ENCODE measurements at places on chromosomes 5 and 9. TPM values are rescaled to one million over a fixed set of nuclear protein-coding genes. Genes with fewer than 3 reads are reported as not detected.

LECT2 gene
- total RNA-seq = not detected

TEK gene
- 20.5 TPM for total RNA-seq

FOXD4L6 gene
- total RNA-seq = not detected

MAMDC2 gene
- total RNA-seq = 20.3 TPM

RAD50 gene
- total RNA-seq = 46.0 TPM

CCNO gene
- total RNA-seq = 0.27 TPM

PCDHGC5 gene
- total RNA-seq = 6.6 TPM
